Activated naive CD8-positive, alpha-beta T cell treated with anti-CD3 and anti-CD28 coated beads for 36 hours (primary cell): ENCODE measurements at places on chromosomes 7 and 10. TPM values are rescaled to one million over a fixed set of nuclear protein-coding genes. Genes with fewer than 3 reads are reported as not detected.

DNA sequence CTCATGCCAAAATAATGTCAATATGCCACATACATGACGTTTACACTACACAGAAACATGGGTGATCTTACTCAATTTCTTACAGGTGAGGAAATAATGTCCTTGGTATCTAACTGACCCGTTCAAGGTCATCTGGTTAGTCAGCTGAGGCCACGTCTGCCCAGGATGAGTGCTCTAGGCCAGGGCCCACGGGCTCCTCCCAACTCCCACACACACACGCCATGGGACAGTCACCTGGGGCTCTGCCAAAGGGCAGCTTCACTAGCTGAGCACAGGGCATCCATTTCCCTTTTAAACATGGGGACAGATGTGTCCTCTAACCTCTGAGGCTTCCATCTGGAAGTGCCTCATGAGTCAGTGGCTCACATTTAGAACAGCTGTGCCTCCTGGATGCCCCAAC is 123.9 kb downstream of the TNS3 start:
- H3K4me3 ChIP-seq: no peak overlapping the region
- DNase-seq: no peak
- H3K36me3 ChIP-seq: no peaks in the 10 kb centered on the region
- no peaks in the 10 kb centered on the region for H3K4me1 ChIP-seq
- H3K27me3 ChIP-seq: no peaks in the 10 kb centered on the region

GRCh38 chr7:191105-191980 is 1.0 kb upstream of the FAM20C start:
- peak overlapping the region; percentile 71 for H3K4me3 ChIP-seq
- no peak overlapping the region for H3K27ac ChIP-seq
- DNase-seq: no peak
- peaks cover 3% of the 10 kb centered on the region for H3K4me1 ChIP-seq
- H3K36me3 ChIP-seq: no peaks in the 10 kb centered on the region
- peaks cover 47% of the 10 kb centered on the region for H3K27me3 ChIP-seq

DNA sequence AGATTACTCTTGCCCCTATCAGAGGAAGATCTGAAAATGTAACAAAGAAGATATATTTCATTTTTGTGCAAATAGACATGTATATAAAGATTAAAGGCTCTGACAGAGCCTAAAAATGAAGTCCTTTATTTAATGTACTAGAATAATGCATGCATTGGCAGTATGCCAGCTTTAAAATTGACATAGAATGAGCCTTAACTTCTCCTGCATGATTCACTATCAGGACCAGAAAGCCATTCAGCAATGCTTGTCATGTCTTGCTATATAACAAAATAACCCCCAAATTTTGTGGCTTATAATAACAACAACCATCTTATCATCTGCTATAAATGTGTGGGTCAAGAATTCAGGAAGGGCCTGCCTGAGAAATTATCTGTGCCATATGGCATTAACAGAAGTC is 411.9 kb downstream of the GRM8 start:
- H3K4me1 ChIP-seq: peaks cover 3% of the 10 kb centered on the region
- no peak overlapping the region for H3K27ac ChIP-seq
- H3K27me3 ChIP-seq: peaks cover 4% of the 10 kb centered on the region
- peaks cover 1% of the 10 kb centered on the region for H3K36me3 ChIP-seq
- no peak for DNase-seq
- H3K4me3 ChIP-seq: no peak overlapping the region

DNA sequence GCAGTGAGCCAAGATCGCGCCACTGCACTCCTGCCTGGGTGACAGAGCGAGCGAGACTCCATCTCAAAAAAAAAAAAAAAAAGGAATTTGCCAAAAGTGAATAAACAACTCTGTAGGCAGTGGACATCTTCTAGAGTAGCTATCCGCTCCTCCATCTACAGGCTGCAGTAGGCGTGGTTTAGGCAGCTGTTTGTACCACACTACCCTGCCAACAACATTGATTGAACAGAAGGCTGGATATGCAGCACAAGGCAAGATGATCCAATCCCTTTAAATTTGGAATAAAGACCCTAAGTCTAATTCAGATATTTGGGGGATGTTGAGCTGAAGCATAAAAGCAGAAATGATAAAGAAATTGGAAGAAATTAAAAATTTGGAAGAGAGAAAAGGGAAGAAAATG is 141.6 kb downstream of the TES start:
- H3K27me3 ChIP-seq: peaks cover 17% of the 10 kb centered on the region
- H3K4me3 ChIP-seq: no peak overlapping the region
- H3K27ac ChIP-seq: no peak overlapping the region

- no peak within 1 kb of the TSS for H3K27ac ChIP-seq
- H3K36me3 ChIP-seq: no peaks in the 10 kb centered on the region
- H3K4me1 ChIP-seq: peaks cover 18% of the 10 kb centered on the region
- H3K27me3 ChIP-seq: peaks cover 85% of the 10 kb centered on the region
- DNase-seq: peak; percentile 57
Observed at GRCh38 chr7:29194594-29195427, at the start of gene CHN2. Gene CHN2 (plus strand): TSS chr7:29194775.

GRCh38 chr10:90447831-90448230 is 410.0 kb downstream of the HTR7 start:
- no peak for DNase-seq
- no peak overlapping the region for H3K27ac ChIP-seq
- no peaks in the 10 kb centered on the region for H3K4me1 ChIP-seq
- H3K36me3 ChIP-seq: no peaks in the 10 kb centered on the region
- no peaks in the 10 kb centered on the region for H3K27me3 ChIP-seq

The TAC1 gene
- 0.72 TPM for total RNA-seq

The PRTFDC1 gene
- 3.6 TPM for total RNA-seq

The HMX2 gene
- total RNA-seq: not detected

The PWWP2B gene
- 3.1 TPM for total RNA-seq

The CALCR gene
- total RNA-seq: not detected

The TAS2R60 gene
- not detected for total RNA-seq
